Eye (tissue), 1 donor: ENCODE measurements at places on chromosomes 13 and 19.
A peak's percentile ranks its signal among the peaks of the same experiment; 100 is the strongest.

DNA sequence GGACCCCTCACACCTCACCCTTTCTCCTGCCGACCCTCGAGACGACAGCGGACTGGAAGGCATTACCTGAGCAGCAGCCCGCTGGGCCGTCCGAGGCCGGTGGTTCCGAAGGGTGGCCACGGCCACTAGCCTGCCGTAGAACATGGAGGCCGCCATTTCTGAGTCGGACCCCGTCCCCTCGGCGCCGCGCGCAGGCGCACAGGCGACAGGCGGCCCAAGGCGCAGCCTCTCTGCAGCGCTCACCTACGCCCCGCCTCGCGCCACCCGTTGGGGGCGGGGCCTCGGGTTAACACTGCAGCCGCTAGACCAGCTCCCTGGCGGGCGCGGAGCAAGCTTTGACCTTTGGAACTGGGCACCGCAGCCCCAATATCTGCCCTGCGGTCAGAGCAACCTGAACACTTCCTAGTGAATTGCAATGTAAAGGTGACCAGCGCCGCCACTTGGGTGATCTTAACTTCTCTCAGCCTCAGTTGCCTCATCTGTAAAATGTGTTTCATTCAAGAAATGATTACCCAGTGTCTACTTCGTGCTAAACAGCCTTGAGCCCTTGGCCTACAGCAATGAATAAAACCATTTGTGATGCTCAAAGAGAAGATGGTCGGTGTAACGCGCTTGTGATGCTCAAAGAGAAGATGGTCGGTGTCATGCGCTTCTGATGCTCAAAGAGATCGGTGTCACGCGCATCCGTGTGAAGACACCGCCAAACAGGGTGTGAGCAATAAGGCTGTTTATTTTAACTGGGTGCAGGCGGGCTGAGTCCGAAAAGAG lies at the start of gene SUCLA2:
Gene SUCLA2, minus strand, starts transcription at position 160 of the 768 bp plus-strand sequence. Its CDS starts 4 bp downstream, at position 156.
- peak; percentile 96 for DNase-seq

GRCh38 chr19:41424335-41425173 lies 2.6 kb downstream of the B3GNT8 start:
- DNase-seq, result no peak

DNA sequence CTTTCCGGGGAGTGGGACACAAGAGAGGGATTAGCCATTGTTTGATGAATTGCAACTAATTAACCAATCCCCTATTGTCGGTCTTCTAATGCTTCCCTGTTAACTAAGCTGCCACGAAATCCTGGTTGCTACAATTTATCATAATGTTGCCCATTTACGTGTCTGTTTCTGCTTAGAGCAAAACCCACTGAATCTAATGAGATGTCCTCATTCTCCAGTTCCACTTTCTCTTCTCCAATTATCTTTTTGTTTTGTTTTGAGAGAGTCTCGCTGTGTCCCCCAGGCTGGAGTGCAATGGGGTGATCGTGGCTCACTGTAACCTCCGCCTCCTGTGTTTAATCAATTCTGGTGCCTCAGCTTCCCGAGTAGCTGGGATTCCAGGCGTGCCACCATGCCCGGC lies 5.2 kb upstream of the DPP9 start:
- no peak for DNase-seq

- DNase-seq, result peak; percentile 88
Observed at GRCh38 chr13:46126552-46127357, 21.9 kb upstream of the CPB2 start.

GRCh38 chr13:99258946-99259345 lies 767 bp upstream of the GPR18 start:
- DNase-seq, result no peak

GRCh38 chr13:26487781-26488180 lies 69.7 kb upstream of the WASF3 start:
- DNase-seq, result no peak

GRCh38 chr19:49441210-49441959 lies at the start of gene SLC17A7:
Gene SLC17A7, minus strand, starts transcription at chr19:49441527. Its CDS starts 148 bp downstream, at chr19:49441379.
- no peak for DNase-seq

GRCh38 chr19:855566-856120 lies 3.5 kb downstream of the ELANE start:
- no peak for DNase-seq

DNA sequence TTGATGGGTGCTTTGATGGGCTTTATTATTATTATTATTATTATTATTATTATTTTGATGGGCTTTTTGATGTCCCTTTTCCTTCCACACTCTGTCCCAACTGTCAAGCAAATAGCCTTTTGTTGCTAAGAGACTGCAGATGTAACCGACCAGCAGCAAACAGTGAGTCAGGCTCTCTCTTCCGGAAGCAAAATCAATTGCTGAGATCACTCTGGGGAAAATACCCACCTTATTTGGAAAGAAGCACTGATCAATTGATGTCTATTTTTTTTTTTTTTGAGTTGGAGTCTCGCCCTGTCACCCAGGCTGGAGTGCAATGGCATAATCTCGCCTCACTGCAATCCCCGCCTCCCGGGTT lies 2.9 kb downstream of the LDLR start:
- DNase-seq, result peak; percentile 46

DNA sequence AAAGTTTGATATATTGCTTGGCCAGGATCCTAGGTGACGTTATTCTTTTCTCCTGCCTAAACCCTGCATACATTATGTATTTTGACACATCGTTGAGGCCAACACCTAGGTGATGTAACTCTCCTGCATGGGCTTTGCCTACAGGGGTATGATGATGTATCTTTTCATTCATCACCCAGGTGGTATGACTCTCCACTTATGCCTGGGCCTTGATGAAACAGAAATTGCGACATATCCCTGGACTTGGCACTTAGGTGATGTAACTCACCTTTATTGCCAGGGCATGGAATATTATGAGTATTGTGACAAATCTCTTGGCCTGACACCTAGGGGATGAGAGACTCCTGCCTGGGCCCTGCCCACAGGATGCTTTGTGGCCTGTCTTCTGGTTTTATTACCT lies 18.5 kb upstream of the ZNF681 start:
- no peak for DNase-seq

GRCh38 chr13:41313117-41313516 lies 2.0 kb downstream of the NAA16 start:
- DNase-seq, result no peak

DNA sequence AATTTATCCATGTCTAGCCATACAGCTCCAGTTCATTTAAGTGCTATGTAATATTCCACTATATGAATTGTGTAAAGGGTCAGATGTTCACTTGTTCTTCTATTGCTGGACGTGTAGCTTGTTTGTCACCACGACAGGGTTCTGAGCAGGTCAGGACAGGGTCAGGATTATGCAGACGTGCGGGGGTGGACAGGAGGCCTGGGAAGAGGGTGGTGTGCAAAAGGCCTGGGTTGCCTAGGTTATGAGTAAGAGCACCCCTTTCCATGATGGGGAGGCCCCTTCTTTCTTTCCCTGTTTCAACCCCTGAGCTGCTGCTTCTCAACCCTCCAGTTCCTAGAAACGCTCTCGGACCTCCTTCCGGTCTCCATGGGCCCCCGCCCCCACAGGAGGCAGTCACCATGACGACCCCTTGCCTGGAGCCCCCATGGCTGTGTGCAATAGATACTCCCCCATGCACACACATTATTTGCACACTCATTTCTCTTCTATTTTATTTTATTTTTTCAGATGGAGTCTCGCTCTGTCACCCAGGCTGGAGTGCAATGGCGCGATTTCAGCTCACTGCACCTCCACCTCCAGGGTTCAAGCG lies 2.0 kb downstream of the EXOC3L2 start:
- DNase-seq, result no peak

DNA sequence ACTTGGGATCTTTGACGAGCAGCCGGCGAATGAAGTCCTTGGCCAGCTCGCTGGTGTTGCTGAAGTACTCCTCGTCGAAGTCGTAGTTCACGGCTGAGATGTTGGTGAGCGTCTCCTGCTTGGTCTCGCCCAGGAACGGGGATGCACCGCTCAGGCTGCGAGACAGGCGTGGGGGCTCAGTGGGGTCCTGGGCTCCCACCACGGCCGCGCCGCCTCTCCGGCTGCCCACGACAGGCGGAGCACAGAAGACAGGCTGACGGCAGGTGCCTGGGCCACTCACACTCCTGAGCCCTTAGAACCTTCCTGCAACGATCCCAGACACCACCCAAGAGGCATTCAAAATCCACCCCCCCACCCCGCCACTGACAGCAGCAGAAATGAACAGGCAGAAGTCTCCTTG lies 9.9 kb downstream of the DAPK3 start:
- no peak for DNase-seq

- DNase-seq, result no peak
Observed at GRCh38 chr19:48512504-48513288, 1.1 kb upstream of the LMTK3 start.

DNA sequence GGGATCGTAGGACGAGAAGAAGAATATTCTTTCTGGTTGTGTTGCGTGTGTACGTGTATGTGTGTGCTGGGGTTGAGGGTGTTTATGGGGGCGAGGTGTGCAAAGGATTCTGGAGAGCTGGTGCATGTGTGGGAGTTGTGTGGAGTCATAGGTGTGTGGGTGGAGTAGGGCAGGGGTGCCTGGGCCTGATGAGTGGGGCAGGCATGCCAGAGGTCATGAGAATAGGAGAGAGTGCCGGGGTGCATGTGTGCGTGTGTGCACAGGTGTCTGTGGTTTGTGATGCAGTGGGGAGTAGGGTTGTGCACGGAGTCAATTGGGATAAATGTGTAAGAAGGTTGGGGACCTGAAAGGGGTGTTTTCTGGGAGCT lies 649 bp downstream of the TMEM91 start:
- no peak for DNase-seq

GRCh38 chr13:25816239-25816638 lies 235.6 kb downstream of the SHISA2 start:
- no peak for DNase-seq

DNA sequence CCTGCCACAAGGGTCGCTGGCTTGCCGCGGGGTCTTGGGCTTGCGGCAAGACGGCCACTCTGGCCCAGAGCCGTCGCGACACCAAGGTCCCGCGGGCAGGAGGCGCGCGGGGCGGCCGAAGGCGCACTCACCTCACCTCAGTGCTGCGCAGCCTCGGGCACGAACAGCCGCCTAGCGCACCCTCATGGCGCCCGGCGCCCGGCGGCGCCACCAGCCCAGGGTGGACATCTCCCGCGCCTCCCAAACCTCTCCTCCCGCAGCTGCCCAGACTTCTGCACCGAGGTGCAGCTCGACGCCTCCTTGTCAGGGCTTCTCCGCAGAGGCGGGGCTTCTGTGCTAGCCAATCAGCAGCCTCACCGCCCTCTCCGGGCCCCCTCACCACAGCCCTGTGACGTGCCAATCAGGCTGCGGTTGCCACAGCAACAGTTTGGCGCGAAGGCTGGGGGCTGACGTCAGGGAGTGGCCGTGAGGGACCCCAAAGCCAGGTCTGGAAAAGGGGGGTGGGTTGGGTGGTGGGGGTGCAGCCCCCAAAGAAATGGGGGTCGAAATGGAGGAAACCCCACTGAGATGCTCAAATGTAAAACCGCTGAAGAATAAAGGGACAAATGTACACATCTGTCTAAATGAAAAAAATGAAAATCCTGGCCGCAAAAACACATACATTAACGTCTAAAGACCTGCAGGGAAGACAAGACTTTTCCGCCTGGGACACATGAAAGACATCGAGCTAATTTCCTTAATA lies at the start of the genes PEG3 and ZIM2:
Gene PEG3, minus strand, starts transcription at position 276 of the 742 bp plus-strand sequence. CDS start 16,071 bp downstream, outside the sequence.
Gene ZIM2, minus strand, starts transcription at position 276 of the 742 bp plus-strand sequence. CDS start 16,449 bp downstream, outside the sequence.
- peak; percentile 96 for DNase-seq

DNA sequence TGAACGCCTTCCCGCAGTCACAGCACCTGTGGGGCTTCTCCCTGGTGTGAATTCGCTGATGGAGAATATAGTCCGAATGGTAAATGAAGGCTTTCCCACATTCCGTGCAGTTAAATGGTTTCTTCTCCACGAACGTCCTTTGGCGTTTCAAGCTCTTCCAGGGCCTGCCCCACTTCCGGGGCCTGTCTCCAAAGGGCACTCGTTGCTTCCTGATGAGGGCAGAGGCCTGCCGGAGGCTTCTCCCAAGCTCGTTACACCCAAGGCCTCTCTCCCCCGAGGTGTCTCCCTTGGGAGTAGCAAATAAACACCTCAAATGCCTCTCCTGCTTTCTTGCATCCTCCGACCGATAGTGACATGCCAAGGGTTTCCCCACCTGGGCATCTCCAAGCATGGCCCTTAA lies 34.3 kb downstream of the ZNF473 start:
- no peak for DNase-seq

- DNase-seq, result no peak
Observed at GRCh38 chr19:47716270-47716937, 3.2 kb downstream of the EHD2 start.

DNA sequence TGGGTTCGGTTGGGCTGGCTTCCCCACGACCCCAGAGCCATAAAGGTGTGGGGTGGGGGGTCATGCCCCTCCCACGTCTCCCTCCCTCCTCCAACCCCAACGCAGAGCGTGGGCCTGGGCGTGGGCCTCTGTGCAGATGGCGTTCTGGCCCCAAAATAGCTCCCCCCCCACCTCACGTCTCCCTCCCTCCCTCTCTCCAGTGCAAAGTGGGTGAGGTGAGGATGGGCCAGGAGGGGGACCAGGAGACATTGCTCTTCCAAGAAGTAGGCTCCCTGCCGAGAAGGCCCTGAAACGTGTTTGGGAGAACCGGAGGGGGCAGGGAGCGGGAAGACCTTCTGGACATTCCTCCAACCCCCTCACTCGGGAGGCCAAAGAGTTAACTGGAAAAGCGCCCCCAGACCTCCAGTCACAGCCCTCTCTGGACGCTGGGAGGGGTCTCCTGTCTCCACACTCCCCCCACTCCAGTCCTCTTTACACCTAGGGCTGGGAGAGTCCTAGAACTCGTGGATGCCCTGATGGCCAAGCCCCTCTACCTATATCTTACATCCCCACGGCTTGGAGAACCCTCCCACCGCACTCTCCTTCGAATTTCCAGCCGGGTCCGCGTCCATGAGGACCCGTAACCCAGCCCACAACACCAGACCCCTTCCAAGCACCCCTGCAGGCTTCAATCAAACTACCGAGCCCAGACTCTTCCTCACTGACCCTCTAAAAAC lies 855 bp downstream of the UNC13A start:
- DNase-seq, result no peak

GRCh38 chr19:8585894-8586750 lies 8.9 kb upstream of the MYO1F start:
- DNase-seq, result peak; percentile 47

DNA sequence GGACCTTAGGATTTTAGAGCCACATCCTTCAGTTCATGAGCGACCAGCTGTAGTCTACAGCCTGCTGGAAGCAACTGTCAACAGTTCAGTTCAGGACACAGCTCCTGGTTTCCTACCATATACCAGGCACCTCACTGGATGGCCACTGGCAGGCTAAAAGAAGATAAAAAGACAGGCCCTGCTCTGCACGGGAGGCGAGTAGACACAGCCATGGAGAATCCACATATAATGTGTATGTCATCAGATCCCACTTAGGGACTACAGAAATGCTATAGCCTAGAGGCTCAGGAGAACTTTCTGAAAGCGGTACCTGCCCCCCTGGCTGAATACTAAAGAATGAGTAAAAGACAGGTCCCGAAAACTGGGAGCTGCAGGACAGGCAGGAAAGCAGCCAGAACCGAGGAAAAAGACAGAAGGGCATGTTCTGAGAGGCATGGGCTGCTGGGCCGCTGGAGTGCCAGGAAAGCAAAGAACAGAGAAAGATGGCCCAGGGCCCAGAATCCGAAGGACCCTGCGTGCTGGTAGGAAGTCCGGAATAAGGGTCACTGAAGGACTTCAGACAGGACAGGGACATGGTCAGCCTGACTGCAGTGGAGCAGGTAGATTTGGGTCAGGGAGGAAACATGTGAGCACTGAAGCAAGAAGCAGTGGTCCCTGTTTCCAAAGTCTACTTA lies 23.5 kb downstream of the DZIP1 start:
- DNase-seq, result no peak

GRCh38 chr13:24042710-24043440 lies 117.6 kb upstream of the SPATA13 start:
- DNase-seq, result no peak
